CD14-positive monocyte (primary cell): ENCODE measurements at places on chromosomes 7 and 10. TPM values are rescaled to one million over a fixed set of nuclear protein-coding genes. Genes with fewer than 3 reads are reported as not detected.

ZNF488 gene
- polyA plus RNA-seq = not detected

CCDC7 gene
- 2.0 TPM for polyA plus RNA-seq

CUBN gene
- not detected for polyA plus RNA-seq

ANKRD61 gene
- not detected for polyA plus RNA-seq

NKX6-2 gene
- not detected in 2 replicates for polyA plus RNA-seq

NPFFR1 gene
- not detected for polyA plus RNA-seq

HOXA5 gene
- 1.7 and 3.0 TPM in 2 replicates for polyA plus RNA-seq

SH2B2 gene
- polyA plus RNA-seq = 3.8 TPM

PCDH15 gene
- polyA plus RNA-seq = not detected

ARL3 gene
- 6.0 TPM for polyA plus RNA-seq

MICU1 gene
- polyA plus RNA-seq = 76.4 TPM

KAZALD1 gene
- 4.2 and 6.6 TPM in 2 replicates for polyA plus RNA-seq

CUZD1 gene
- polyA plus RNA-seq = 0.17 and 0.29 TPM in 2 replicates

INA gene
- polyA plus RNA-seq = not detected in 2 replicates

ANXA8 gene
- polyA plus RNA-seq = 0.18 and 0.52 TPM in 2 replicates

GPRIN2 gene
- polyA plus RNA-seq = not detected in 2 replicates

H2BK1 gene
- polyA plus RNA-seq = not detected in 2 replicates

ARHGAP22 gene
- polyA plus RNA-seq = 7.8 and 8.5 TPM in 2 replicates
